COLO829 (cell line): ENCODE measurements at places on chromosomes 3 and 15.

DNA sequence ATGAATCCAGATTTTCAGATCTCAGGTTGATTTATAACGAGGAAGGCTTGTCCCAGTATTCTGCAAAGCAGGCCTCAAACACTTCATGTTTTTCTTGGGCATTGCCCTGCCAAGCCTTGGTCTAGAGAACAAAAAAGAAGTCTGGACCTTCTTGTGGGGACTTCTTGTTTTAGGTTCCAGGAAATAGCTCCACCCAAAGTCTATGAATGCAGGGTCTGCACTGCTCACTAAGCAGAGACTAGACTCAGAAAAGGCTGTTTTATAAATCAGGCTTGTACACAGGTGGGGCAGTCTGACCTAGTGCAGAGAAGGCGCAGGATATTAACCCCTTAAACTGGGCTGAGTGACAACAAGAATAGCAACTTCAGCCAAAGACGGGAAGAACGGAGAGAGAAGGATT lies 44.3 kb downstream of the GLB1 start:
- DNase-seq = no peak

- DNase-seq = no peak
Observed at GRCh38 chr15:71187526-71187925, 72.3 kb downstream of the THSD4 start.

- no peak for DNase-seq
Observed at GRCh38 chr3:138135146-138135832, 3.1 kb upstream of the A4GNT start.

- DNase-seq = no peak
Observed at GRCh38 chr3:123735456-123735855, 148.7 kb downstream of the MYLK start.

- DNase-seq = no peak
Observed at GRCh38 chr3:178200316-178200715, 335.9 kb upstream of the KCNMB2 start.

GRCh38 chr3:67531181-67532101 lies 123.0 kb downstream of the SUCLG2 start:
- DNase-seq = no peak
